ENCODE measurements at places on chromosomes 4 and X.
A peak's percentile ranks its signal among the peaks of the same experiment; 100 is the strongest.

DNA sequence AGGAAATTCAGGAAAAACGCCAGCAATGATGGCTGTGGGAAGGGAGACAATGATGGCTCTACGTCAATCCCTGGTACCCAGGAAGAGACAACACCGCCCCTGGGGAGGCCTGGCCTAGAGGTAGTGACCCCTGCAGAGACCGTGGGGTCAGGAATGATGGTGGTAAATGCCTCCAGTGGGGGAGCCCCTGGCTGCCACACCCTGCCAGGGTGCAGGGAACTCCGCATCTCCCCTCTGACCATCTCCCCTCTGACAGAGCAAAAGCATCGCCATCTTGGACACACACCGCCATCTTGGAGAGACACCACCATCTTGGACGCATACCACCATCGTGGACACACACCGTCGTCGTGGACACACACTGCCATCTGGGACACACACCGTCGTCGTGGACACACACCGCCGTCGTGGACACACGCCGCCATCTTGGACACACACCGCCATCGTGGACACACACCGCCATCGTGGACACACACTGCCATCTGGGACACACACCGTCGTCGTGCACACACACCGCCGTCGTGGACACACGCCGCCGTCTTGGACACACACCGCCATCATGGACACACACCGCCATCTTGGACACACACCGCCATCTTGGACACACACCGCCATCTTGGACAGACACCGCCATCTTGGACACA lies 9.9 kb downstream of the ASMTL start:
- peak; percentile 49 for DNase-seq

DNA sequence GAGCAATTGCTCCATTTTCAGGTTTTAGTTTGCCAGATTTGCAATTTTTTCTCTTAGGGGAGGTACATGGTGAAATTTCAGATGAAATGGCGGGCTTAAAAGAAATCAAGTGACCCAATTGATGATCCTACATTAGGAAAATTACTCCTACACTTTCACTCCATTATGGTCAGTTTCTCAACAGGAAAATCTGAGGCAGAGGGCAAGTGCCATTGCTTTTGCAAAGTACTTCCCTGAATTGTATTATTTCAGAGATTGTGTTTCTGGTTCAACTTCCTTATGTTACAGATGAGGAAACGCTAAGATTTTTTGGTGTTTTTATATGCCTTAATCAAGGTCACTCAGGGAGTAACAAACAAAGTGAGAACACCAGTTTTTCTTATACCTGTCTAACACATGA lies 302.2 kb downstream of the ARAP2 start:
- DNase-seq = no peak

DNA sequence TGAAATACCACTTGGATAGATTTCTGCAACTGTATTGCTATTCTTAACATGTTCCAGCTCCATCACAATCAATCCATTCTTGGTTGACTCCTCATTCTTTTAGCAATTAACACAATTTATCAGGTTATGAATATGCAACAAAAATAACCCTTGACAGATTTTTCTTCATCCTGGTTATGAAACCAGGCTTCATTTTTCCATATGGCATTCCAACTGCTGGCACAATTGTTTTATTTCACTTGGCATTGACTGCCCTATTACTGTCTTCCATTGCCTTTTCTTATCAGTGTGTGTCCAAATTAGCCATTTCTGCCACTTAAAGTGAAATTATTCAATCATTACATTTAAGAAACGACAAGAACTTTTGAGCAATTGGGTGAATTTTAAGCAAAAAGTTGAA lies 388.8 kb upstream of the EPHA5 start:
- DNase-seq = no peak

GRCh38 chrX:2188330-2188792 lies 312.4 kb downstream of the DHRSX start:
- DNase-seq = no peak

DNA sequence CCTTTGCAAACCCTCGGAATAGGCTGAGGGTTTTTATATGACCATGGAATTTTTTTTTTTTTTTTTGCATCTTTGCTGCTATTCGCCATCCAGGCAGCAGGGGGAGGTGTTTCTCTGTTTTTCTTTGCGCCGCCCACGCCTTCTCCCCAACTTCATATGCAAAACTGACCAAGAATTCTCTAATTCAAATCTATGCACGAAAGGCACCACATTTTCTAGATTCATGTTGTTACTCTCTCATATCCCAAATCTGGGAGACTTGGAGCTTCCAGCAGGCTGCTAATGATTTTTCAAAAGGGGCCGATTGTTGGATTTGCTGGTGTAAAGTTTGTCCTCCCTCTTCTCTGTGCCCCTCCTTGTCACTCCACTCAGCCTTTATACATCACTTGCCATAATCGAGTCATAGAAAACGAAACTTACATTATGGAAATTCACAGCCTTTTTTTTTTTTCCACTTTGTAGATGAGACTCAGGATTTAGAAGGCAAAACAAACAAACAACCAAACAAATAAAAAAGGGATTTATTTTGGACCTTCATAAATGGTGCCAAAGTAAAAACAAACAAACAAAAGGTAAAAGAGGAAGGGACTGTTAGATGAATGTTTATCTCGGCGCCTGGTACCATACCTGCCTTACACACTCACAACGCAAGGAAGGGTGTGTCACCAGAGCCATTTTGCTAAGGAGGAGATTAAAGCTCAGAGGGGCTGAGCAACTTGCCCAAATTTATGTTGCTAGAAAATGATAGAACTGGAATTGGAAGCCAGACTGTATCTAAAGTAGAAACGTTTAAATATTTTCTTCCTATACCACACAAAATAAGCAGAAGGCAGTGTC lies 29.3 kb upstream of the BOD1L1 start:
- no peak for DNase-seq

DNA sequence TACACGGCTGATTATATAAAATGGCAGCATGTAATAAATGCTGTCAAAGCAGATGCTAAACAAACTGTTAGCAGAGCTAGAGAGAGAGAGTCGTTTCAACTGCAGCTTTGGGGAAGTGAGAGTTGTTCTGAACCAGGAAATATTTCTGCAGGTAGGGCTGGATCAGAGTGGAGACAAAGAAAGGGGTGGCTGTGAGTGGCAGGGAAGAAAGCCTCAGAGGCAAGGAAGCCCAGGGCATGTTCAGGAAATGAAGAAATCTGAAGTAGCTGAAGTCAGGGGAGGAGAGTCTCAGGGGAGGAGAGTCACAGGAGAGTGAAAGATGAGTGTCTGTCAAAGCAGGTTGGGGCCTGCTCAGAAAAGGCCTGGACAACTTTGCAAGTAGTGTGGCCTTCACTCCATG lies 48.4 kb upstream of the RPS6KA3 start:
- DNase-seq = no peak

- no peak for DNase-seq
Measured at GRCh38 chrX:18406531-18407266, 18.7 kb upstream of the CDKL5 start.

Data from vagina (tissue), 2 donors.